ENCODE measurements at places on chromosomes 12 and 14.

GRCh38 chr12:77364400-77364799 lies 299.0 kb upstream of the E2F7 start:
- no peak for DNase-seq

DNA sequence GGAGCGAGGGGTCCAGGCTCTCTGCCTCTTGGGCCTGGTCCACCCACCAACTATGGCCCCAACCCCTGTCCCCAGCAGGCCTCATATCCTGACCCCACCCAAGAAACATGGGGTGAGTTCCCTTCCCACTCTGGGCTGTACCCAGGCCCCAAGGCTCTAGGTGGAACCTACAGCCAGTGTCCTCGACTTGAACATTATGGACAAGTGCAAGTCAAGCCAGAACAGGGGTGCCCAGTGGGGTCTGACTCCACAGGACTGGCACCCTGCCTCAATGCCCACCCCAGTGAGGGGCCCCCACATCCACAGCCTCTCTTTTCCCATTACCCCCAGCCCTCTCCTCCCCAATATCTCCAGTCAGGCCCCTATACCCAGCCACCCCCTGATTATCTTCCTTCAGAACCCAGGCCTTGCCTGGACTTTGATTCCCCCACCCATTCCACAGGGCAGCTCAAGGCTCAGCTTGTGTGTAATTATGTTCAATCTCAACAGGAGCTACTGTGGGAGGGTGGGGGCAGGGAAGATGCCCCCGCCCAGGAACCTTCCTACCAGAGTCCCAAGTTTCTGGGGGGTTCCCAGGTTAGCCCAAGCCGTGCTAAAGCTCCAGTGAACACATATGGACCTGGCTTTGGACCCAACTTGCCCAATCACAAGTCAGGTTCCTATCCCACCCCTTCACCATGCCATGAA lies 8.6 kb downstream of the ARHGAP9 start:
- no peak for DNase-seq

GRCh38 chr12:112170376-112170775 lies 45.0 kb downstream of the TRAFD1 start:
- DNase-seq, result no peak

GRCh38 chr12:2583091-2583497 lies 211.7 kb upstream of the FKBP4 start:
- DNase-seq, result no peak

DNA sequence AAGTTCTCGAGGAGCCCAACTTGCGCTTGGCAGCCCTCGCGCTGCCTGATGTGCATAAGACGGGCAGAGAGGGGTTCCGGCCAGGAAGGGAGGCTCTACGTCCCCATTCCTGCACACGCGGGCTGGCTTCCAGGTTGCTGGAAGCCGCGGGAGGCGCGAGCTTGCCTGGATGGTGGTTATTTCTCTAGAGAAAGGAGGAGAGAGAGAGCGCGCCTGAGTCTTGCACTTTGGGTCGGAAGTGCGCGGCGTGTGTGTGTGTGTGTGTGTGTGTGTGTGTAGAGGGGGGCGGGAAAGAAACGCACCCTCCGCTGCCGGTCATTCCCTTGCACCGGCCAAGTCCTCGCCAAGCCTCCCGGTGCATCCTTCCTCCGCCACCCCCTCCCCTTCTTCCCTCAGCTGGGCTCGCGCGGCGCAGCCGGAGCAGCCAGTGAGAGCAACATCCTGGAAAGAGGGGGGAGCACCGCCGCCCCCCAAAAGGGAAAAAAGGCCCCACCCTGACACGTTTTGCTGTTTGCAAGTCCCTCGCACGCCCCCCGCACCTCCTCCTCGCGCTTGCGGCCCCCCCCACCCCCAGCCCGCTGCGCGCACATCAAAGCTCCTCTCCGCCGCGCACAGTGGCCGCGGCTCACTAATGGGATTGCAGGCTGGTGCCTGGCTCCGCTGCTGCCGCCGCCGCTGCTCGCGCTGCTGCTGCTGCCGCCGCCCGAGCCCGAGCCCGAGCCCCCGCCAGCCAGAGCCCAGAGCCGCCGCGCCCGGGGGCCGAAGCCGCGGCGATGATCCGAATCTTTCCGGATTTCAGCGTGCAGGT lies 4.4 kb upstream of the NPAS3 start:
- DNase-seq, result no peak

GRCh38 chr12:62861586-62861985 lies 73.4 kb downstream of the PPM1H start:
- DNase-seq, result no peak

- no peak for DNase-seq
These were observed 690 bp downstream of the AKAP6 start for GRCh38 chr14:32329690-32330285.

DNA sequence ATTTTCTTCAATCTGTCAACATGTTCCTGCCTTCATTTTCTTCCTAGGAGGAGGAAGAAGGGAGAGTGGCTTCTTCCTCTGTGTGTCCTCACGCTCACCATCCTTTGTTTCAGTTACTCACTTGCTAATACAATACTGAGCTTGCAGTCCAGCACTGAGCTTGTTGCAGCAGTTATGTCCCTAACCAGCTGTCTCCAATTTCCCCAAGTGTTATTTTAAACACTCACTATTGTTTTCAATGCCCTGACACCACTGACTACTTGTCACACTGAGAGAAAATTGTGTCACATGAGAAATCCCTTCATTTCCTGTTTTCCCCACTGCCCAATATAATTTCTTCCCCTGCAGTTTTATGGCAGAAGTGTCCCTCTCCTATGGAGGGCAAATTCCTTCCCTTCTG lies 53.4 kb downstream of the HSD17B6 start:
- no peak for DNase-seq

- no peak for DNase-seq
These were observed 319.2 kb downstream of the BCL11B start for GRCh38 chr14:98952593-98953350.

Measured in cortex of kidney (tissue), 1 donor.